IPS-NIHi11 (cell line): ENCODE measurements at places on chromosomes 3 and 15.

DNA sequence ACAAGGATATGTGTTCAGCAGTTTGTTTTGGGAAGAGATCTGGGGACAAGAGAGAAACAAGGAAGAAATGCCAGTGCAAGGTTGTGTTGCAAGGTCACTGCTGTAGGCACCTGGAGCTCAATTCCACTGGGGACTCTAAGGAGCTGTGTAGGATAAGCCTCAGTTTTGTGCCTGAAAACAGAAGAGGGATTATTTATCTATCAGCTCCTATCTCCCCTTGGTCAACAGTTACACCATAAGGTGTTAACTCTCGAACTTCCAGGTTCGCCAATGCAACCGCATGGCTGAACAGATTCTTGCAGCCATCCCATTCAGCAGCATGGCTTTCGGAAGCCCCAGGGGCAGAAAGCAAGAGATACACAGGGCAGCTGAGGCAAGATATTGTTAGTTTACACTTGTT is 41.6 kb upstream of the CNOT10 start:
- DNase-seq = no peak

DNA sequence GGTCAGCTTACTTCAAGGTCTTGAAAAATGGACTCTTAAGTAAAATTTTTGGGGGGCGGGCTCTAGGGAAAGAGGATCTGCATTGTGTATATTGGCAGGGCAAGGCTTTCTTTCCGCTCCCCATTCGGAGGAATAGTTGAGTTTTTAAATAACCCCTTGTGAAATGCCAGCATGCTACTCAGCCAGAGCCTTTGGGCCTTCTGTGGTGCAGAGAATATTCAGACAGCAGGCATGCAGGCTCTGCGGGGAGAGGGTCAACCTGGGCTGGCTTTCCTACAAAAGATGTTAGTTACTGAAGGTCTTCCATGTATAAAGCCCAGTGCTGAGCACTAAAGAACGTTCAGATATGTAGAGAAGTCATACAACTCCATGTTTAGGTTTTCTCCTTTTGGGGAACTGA is 40.6 kb downstream of the ADAMTSL3 start:
- no peak for DNase-seq

DNA sequence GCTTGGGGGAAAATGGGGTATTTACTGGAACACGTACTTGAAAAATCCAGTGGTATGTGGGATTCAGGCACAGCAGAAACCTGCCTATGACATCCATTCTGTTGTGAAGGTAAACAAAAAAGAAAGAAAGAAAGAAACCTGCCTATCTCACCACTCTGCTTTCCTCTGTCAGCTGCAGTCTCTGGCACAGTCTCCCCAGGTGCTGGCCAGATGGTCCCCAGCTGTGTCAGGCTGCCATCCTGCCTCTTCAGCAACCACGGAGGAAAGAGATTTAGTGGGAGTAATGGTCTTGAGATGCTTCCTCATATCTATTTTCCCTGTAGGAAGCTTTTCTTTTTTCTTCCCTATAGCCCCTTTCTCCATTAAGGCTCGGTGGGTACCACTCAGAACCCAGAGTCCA is 2.5 kb upstream of the PXYLP1 start:
- DNase-seq = no peak

DNA sequence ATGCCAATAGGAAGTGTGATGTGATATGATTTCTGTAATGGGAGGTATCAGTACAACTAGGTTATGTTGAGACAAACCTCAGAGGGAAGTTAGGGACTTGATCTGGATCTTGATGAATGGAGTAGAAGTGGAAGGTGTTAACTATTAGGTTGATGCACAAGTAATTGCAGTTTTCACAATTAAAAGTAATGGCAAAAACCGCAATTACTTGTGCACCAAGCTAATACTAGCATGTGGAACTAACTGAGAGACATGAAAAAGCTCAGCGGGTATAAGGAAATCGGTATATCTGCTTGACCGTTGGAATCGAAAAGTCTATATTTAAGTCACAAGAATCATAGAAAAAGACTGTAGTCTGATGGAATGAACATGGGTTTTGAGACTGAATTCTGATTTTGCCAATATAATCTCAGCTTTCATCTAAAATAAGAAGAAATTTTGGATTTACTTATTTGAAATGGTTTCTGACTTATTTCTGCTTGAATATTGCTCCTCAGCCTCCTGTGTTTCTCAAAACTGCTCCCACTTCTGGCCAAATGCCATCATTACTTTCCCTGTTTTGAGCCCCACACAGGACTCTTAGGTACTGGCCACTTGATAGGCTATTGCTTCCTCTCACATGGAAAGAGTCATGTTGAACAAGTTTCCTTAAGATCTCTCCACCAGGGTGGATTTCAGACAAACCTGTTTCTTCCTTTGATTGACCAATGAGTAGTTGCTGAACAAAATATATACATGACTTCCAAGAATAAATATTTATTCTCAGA is 271.5 kb upstream of the COL8A1 start:
- DNase-seq = peak; percentile 34

DNA sequence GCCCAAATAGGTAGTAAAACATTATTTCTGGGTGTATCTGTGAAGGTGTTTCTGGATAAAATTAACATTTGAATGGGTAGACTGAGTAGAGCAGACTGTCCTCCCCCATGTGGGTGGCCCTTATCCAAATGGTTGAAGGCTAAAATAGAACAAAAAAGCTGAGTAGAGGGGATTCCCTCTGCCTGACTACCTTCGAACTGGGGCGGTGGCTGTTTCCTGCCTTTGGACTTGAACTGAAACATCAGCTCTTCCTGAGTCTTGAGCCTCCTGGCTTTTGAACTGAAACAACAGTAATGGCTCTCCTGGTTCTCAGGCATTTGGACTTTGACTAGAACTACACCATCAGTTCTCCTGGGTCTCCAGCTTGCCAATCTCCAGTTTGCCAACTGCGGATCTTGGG is 4.4 kb upstream of the GPR176 start:
- DNase-seq = no peak

DNA sequence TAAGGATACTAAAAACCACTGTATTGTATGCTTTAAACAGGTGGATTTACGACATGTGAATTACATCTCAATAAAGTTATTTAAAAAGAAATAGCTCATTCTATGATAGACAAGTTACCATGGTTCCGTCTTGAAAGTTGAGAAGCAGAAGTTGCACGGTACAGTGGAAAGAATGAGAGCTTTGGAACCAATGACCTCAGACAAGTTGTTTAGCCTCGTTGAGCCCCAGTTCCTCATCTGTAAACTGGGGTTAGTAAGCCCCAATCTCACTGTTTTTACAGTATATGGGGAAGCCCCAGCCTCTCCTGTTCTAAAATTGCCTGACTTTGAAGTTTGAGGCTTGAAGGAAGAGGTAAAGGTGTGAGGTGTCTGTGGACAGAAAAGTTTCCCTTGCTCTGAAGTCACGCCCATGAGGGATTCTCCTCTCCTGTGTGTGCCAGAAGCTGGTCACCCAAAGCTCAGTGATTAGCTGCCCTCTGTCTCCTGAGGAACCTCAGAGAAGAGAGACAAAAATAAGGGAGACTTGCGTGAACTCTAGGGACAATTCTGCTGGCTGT is 10.0 kb downstream of the CRYGS start:
- DNase-seq = no peak

DNA sequence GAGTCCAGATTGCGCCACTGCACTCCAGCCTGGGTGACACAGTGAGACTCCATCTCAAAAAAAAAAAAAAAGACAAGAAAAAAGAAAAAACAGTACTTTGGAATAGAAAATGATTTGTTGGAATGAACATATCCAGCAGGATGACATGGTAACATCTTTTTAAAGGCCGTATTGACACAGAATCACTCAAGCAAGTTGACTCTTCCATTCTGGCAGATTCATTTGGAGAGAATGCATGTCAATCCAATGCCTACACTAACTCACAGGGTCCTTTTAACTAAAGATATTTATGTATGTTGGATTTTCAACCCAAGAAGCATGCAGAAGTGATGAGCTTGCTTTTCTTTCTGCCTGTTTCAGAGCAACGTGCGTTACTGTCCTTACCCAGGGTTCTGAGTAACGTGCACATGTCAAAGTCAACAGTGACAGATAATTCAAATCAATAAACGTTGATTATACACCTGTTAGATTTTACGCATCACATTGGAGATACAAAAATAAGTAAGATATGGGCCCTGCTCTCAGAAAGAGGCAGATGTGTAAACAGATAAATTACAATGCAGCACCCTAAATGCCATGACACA is 77.1 kb upstream of the FNDC3B start:
- no peak for DNase-seq

DNA sequence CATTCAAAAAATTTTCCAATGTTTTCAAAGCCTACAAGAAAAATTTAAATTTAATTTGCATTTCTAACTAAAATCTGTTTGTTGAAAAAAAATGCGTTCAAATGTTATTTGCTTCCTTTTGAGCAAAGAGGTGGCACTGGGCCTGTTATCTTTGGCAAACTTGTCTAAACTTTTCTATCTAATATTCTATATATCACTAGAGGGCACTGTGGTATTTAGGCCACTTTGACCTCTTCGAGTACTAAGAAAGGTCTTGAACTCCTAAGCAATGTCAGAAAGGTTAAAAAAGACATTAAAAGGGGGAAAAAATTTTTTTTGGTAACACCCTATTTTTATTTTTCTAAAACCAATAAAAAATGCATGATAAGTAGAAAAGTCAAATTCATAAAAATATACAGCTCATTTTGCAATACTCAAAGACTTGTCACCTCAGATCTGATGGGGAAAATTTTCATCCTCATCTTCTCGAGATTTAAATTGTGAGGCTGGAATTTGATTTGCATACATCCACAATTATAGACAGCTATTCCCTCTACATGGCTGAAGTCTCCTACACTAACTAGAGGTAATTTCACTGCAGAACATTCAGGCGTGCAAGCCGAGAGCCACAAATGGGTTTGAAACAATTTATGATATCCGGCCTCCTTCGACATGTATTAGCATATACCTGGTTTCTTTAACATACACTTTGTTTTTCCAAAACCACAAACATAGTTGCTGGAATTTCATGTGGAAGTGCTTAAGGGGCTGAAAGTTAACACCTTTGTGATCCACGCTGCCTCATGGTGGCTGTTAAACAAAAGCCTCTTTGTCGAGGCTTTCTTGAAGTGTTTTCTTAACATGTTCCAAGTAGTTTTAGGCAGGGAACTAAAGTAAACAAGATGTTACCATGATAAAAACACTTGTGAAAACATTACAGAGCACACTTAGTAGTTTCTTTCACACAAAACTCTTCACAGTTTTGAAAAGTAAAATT is 576.4 kb downstream of the FOXP1 start:
- DNase-seq = peak; percentile 29

- DNase-seq = no peak
These were observed 41.5 kb downstream of the RARB start for GRCh38 chr3:25469558-25469957.

- DNase-seq = no peak
These were observed 104.1 kb downstream of the LIPC start for GRCh38 chr15:58535894-58536293.
